T-helper 2 cell treated with Interferon-gamma antibody and Interleukin-4, amounts not matched to agents 5 μg/mL and 100 μg/mL, for 36 hours (primary cell): ENCODE measurements at places on chromosomes 6 and 20.

DNA sequence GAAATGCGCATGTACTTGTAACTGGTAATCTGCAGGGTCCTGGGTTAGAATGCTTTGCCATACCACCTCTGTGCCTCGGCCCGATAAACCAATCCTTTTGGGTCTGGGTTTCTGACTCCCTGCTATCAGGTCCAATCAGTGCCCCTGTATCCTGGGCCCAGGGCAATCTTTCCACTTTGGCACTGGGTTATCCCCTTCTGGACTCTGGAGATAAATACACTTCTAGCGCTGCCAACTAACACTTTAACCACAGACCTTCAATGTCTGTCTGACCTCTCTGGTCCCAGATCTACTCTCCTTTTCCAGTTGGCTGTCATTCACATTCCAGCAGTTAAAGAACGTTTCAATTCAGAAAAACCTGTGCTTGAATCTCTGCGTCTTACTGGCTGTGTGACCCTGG is 55.3 kb downstream of the DNAAF9 start:
- DNase-seq = no peak

DNA sequence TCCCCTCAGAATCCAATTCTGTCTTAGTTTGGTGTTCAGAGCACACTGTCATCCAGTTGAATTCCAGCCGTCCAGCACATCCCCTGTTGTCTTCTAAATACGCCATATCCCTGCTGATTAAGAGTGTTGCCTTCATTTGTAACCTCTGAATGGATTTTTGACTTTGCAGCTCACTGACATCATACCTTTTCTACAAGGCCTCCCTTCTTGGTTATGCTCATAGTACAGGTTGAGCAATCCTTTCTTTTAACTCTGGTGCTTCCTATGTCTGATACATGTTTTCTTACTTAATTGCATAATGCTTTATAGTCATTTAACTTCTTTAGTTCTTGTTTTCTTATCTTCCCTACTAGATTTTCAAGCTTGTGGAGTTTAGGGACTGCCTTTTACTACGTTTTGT is 36.4 kb downstream of the XRN2 start:
- DNase-seq = no peak

DNA sequence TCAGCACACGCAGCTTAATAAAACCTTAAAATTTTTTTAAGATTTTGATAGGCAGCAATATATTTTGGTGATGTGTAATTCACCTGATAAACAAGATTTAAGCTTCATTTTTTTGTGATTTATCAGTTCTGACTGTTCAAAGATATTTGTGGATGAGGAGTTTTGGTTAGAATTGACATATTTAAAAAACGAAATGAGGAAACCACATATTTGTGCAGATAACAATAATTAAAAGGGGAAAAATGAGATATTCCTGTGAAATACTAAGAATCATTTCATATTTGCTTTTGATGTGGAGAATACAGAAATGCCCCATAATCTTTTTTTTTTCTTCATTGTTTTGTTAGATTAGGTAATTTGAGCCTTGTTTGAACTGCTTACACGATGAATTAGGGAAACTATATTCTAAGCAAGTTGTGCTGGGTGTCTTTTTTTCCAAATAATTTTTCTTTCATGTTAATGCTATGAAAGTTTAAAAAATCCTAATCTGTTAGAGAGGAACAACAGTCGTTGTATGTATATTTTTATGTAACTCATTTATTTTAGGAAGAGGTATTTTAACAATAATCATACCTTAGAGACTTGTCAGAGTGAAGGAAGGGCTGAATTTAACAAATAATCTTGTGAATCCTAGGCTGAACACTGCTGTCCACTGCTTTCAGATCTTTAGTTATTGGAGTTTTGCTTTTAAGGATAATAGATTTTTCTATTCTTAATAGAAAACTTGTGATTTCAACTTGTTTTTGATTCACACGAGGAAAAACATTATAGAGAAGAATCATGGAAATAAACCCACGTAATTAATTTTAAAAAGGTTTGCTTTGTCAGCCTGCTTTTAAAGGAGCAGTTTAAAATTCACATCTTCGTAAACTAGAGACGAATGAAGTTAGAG is 4.0 kb downstream of the ARID1B start:
- DNase-seq = no peak

- no peak for DNase-seq
Observed at GRCh38 chr6:169931261-169931660, 179.8 kb downstream of the ERMARD start.

GRCh38 chr6:41714556-41715273 is 20.7 kb downstream of the TFEB start:
- DNase-seq = no peak

DNA sequence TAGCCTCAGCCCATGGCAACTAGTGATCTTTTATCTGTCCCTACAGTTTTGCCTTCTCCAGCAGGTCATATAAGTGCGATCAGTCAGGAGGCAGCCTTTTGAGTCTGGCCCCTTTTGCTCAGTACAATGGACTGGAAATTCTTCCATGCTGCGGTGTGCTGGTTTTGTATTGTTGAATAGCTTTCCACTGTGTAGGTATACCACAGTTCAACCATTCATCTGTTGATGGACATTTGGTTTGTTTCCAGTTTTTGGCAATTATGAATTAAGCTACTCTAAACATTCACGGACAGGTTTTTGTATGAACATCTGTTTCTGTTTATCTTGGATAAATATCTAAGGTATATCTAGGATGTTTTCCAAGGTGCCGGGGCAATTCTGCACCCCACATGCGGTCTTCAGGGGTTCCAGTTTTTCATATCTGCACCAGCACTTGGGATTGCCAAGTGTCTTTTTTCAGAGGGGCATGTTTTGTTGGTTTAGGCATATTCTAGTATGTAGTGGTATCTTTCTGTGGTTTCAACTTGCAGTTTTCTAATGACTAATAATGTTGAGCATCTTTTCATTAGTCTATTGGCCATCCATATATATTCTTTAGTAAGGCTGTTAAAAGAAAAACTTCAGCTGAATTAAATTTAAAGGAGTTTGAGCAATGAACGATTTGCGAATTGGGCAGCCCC is 141.0 kb downstream of the TFAP2C start:
- no peak for DNase-seq

GRCh38 chr6:13615792-13616120 is 621 bp downstream of the NOL7 start:
- DNase-seq = peak; percentile 41

DNA sequence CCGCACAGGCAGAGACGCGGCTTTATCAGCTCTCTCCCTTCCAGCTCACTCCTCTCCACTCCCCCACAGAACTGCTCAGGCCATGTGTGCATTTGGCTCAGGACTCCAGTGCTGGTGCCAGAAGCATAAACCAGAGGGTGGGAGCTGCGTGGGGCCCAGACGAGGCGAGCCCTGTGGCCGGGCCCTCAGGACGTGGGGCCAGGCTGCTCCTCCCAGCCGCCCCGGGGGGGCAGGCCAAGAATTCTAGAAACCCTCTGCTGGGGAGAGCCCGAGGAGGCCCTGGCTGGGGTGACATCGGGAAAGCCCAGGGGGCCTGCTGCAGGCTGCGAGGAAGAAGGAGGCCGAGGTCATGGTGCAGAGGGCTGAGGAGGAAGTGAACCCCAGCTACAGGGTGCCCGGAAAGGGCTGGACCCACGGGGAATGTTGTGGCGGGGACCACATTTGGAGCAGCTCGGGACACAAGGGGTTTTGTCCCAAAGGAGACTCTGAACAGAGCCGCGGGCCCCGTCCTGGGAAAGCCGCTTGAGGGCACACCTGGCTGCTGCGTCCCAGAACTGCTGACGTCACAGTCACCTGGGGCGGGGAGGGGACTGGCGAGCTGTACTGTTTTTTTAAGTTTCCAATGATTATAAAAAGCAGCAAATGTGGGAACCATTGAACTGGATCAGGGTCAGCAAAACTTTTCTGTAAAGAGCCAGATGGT is 107.1 kb downstream of the BANF2 start:
- no peak for DNase-seq

DNA sequence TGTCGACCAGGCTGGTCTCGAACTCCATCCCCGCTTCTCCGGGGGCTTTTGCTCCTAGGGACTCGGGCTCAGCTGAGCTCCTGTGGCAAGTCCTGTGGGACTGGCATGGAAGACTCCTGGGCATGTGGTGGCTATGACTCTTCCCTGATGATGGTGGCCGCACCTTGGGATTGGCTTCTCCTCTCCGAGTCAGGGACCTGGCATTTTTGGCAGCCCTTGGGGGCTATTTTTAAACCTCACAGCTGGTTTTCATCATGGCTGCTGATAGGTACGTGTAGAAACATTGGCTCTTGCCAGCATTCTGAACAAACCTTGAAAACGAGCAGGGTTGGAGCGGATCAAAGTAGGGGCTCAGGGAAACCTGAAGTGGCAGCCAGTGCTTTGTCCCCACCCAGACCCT is 54.1 kb downstream of the RBM38 start:
- no peak for DNase-seq

DNA sequence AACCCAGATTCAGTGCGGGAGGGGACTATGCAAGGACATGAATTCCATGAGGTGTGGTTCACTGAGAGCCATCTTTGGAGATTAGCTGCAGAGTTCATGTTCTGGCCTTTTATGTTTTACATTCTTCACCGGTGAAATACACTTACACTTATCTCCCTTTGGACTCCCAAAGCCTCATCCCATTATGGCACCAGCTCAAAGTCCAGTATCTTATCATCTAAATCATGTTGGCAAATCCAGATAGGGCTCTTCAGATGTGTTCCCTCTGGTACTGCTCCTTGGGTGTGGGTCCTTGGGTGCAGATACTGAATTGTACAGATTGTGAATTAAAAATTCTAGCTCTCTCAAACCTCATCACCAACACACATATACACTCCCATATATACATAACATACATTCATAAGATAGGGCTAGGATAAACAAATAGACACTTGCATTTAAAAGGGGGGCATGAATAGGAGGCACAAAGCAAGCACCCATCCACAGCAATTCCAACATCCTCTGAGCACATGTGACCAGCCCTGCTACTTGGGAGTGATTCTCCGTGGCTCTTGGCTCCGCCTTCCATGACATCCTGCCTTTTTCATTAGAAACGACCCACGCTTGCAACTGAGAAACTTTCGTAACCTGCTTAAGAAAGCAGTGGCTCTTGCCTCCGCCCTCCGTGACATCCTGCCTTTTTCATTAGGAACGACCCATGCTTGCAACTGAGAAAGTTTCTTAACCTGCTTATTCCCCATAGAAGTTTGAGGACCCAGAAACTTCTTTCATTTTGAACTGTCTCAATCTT is 53.6 kb upstream of the LRRC1 start:
- DNase-seq = peak; percentile 32

GRCh38 chr20:59037386-59037785 is 5.2 kb downstream of the PRELID3B start:
- no peak for DNase-seq

DNA sequence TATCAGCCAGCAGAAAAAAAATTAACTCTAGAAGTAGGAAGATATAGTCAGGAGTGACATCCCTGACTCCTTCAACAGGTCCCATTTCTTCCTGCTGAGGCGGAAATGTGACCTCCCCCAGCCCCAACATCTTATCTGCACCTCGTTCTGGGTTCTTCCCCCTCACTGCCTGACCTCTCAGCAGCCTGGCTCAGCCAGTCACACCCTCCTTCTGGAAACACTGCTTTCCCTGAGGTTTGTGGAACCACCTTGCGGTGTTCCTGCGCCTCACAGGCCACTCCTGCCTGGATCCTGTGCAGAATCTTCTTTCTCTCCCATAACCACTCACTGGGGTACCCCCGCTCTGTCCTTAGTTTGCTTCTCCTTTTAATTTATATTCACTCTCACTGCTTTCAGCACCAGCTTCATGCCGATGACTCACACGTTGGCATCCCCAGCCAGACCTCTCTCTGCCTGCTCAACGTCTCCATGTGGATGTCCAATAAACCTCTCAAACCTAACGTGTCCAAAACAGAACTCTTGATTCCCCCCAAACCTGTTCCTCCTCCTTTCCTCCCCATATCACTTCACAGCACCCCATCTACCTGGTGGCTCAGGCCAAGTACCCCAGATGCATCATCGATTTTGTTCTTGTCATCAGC is 222.8 kb upstream of the PLN start:
- DNase-seq = no peak

- DNase-seq = no peak
Observed at GRCh38 chr6:56335726-56336125, 88.3 kb upstream of the COL21A1 start.

- no peak for DNase-seq
Observed at GRCh38 chr6:149701714-149702113, 16.2 kb downstream of the LATS1 start.

DNA sequence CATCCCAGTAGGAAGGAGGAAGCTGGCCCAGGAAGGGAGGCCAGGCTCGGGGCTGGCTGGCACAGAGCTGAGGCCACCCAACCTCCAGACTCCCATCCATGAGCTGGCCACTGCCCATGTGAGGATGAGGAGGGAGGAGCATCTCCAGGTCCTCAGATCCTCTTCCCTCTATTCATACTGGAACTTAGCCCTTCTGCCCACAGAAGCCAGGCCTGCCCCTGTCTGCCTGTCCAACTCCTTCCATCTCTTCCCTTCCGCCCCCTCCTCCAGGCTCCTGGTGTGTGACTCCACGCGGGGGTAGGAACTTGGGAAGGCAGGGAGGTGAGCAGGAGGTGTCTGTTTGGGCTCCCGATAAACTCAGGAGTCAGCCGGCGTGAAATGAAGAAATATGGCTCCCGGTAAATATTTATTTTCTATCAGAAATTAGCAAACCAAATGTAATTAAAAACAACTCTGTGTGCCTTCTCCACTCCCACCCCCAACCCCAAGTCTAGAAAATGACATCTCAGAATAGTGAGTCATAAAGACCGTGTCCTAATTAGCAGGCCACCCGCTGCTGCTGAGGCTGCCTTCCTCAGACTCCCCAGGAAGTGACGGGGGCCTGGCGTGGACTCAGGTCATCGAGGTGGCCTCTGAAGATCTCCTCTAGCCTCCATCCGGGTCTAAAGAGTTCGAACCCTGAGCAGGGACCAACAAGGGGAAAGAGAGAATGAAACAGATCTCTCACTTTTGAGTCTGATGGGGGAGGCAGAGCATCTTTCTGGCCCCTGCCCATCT is 81.9 kb downstream of the MDGA1 start:
- no peak for DNase-seq

- no peak for DNase-seq
Observed at GRCh38 chr6:142857233-142857761, 87.7 kb downstream of the HIVEP2 start.

- DNase-seq = no peak
Observed at GRCh38 chr6:117674503-117674902, 766 bp upstream of the NUS1 start.

DNA sequence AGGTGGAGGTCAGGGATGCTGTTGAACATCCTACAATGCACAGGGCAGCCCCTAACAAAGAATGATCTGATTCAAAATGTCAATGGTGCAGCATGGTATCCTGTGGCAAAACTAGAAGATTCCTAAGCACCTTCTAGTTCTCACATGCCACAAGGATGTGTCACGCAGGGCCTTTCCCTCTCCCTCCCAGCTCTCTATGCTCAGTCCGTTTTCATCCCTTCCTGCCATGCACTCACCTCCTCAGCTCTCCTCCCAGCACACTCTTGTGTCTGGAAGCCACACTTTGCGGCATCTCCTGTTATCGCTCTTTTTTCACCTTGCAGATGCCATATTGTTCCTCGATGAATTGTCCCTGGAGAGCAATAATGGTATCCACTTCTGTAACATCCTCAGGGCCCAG is 263.4 kb downstream of the CDC5L start:
- no peak for DNase-seq

- no peak for DNase-seq
Observed at GRCh38 chr20:37315021-37315451, 25.6 kb downstream of the MANBAL start.
